Activated T-helper 1 cell treated with anti-CD3 and anti-CD28 coated beads, Interleukin-12 subunit alpha, Interleukin-12 subunit beta, Interleukin-2, Interleukin-4 antibody, amounts not matched to agents 30 ng/mL and 10 ng/mL and 1 ng/mL, durations not matched to agents 14 hours and 24 hours and 36 hours (primary cell): ENCODE measurements at places on chromosomes 3 and 15. TPM values are rescaled to one million over a fixed set of nuclear protein-coding genes. Genes with fewer than 3 reads are reported as not detected.

DNA sequence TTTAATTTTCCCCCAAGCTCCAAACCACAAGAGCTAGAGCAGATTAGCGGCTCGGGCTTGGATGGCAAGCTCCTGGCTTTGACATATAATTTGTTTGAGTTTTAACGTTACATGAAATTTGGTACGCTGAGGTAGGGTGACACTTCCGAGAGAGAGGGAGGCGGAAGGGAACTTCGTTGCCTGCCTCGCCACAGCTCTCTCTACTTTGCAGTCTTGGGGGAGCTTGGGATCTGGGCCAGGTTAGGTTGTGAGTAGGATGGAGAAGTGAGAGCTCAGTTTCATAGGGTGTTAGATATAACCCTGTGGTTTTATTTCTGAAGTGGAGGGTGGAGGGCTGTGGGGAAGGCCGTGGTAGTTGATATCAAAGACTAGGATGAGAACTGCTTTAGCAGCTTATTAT lies 39.7 kb downstream of the LRTM1 start:
- no peak for DNase-seq

DNA sequence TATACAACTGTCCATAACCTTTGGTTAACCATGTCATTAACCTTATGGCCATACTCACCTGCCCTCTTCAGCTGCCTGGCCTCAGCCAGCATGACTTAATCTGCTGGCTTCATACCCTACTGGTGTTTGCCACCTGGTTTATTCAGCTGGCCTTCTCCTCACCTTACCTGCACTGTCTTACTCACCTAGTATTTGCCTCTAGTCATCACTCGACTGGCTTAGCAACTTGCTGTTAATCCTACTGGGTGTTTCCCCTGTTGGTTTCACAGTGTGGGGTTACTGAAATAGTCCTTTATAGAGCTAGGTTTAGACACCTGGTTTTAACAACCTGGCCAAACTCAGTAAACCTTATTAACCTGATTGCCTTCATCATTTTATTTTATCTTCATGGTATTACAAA lies 96.4 kb downstream of the IL12A start:
- DNase-seq: no peak

- no peak for DNase-seq
These were observed 58.0 kb downstream of the GPR160 start for GRCh38 chr3:170095771-170096170.

- no peak for DNase-seq
These were observed 17.6 kb upstream of the ZBTB38 start for GRCh38 chr3:141350666-141351065.

DNA sequence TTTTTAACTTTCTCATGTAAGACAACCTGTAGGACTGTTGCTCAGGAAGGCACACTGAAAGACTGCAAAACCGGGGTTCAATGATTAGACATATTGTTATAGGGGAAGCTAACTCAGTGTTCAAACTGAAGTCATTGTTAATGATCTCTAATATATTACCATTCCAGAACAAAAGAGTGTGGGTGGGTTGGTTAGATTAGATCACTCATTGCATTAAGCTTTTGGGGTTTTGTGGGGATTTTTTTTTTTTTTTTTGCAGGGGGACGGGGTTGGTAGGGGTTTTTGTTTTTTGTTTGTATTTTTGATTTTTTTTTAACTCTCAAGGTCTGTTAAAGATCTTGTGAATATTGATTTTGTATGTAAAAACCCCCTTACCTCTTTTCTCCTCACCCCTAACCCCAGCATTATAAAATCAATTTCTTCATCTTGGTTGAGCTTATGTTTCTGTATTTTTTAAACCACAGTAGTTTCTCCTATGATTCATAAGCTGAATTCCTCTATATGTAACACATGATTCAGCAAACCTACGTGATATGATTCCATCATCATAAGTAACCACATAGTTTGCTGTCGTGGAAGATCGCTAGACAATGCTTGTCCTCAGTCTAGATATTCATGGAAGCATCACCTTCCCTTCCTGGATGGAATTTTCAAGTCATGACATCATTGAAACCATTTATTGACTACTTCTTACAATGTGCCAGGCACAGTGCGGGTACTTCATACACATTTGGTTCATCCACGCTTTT lies 544.1 kb upstream of the MDFIC2 start:
- DNase-seq: no peak

GRCh38 chr3:37731895-37732294 lies 129.8 kb upstream of the CTDSPL start:
- DNase-seq: no peak

DNA sequence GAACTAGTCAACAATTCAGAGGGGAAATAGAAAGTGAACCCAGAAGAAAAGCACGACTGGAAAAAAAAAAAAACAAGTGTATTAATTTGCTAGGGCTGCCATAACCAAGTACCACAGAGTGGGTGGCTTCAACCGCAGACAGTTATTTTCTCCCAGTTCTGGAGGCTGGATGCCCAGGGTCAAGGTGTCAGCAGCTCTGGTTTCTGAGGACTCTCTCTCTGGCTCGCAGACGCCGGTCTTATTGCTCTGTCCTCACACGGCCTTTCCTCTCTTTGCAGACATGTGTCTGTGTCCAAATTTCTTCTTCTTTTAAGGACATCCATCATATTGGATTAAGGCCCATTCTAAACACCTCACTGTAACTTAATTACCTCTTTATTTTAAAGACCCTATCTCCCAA lies 291.8 kb downstream of the XXYLT1 start:
- no peak for DNase-seq

UTS2B gene
- not detected in 2 replicates for total RNA-seq

ADAM10 gene
- total RNA-seq: 98.7 and 116 TPM in 2 replicates

SLC35G2 gene
- total RNA-seq: 2.6 and 3.0 TPM in 2 replicates

GXYLT2 gene
- total RNA-seq: 0.08 TPM in 1 of 2 replicates, not detected in the other
